Stimulated activated CD4-positive, alpha-beta T cell treated with anti-CD3 and anti-CD28 coated beads, Interleukin-12 subunit alpha, Interleukin-12 subunit beta, amount 100 ng/mL, for 24 hours (primary cell): ENCODE measurements at places on chromosomes 4 and X.

- DNase-seq, result no peak
These were observed 600.9 kb downstream of the MID1IP1 start for GRCh38 chrX:39402158-39402557.

- no peak for DNase-seq
These were observed 171.9 kb downstream of the MAGEB5 start for GRCh38 chrX:26387906-26388305.

- no peak for DNase-seq
These were observed 27.1 kb upstream of the SLC9B1 start for GRCh38 chr4:103046416-103047290.

DNA sequence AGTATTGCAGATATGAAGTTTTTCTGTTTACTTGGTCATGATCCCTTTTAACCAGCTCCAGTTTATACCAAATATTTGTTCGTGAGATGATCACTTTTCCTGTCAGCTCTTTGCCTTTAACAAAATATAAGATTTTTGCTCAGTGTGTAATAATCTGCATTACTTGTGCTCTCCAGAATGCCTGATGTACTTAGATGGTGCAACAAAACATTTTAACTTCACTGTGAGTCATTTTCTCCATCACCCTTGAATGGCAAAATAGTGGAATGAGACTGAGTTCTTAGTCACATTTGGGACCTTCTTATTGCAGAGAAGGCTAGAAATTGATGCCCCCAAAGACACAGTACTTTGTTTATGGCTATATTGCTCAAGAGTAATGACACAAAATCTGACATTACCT lies 252.0 kb downstream of the FRMPD4 start:
- DNase-seq, result no peak

DNA sequence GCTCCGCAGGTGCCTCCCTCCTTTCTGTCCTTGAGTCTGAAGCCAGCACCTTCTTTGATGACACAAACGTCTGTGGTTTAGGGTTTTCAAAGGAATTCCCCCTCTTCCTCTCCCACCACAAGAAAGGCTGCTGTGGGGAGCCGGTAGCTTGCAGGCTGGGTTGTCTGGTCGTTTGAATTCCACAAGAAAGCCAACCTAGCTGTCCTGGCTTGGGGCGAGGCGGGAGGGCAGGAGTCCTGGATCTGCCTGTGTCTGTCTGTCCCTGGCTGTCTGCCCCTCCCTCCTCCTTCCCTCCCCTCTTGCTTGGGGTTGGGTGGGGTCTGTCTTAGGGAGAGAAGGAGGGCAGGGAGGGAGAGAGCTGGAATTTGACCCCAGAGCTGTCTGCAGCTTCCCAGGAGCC lies 56.3 kb downstream of the SHROOM2 start:
- DNase-seq, result no peak

DNA sequence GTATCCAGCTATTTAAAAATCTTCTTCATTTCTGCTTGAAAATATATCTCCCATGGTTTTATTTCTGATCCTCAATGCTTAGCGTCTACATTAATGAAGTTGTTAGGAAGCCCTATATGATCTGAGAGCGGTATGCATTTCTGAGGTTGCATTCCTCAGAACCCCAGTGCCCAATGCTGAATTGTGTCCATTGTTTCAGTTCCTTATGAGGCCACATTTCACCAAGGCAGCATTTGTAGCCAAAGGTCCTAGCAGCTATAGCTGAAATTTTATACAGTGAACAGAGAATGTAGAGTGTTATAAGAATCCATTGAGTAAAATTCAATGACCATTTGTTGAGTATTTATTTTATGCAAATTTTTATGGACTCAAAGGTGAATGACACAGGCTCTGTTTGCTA lies 209.5 kb downstream of the PCDH7 start:
- no peak for DNase-seq

- no peak for DNase-seq
These were observed 23.9 kb upstream of the ASB5 start for GRCh38 chr4:176292920-176293319.

DNA sequence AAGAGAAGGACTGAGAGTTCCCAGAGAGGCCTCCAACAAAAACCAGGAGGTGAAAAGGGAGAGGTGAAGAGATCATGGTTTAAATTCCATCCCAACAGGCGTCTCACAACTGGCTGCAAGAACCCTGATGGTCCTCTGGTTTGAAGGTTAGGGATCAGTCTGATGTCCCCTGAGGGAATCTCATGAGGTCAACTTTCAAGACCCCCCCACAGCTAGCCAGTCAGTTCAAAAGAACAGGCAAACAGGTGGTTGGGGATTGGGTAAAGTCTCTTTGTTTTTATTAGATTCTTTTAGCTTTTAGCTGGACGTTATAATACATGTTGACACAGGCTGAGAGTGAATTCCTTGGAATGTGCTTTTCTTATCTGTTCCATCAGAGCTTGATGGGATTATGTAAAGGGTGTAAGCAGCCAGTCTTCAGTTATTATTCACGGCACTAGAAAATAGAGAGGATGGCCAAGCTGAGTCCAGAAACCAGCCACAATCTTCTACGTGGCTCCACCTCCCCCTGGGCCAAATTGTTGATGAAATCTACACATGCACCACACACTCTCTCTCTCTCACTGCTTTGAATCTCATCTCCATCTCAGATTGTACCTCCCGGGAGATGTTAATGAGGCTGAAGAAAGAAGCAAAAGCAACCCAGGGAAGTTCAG lies 20.8 kb downstream of the ENPP6 start:
- DNase-seq, result no peak

- DNase-seq, result no peak
These were observed 17.0 kb upstream of the AP1AR start for GRCh38 chr4:112214390-112215264.

GRCh38 chr4:18621186-18621585 lies 599.6 kb upstream of the LCORL start:
- no peak for DNase-seq
